Non-pigmented ciliary epithelial cell (primary cell): ENCODE measurements at places on chromosomes 6 and 20.

DNA sequence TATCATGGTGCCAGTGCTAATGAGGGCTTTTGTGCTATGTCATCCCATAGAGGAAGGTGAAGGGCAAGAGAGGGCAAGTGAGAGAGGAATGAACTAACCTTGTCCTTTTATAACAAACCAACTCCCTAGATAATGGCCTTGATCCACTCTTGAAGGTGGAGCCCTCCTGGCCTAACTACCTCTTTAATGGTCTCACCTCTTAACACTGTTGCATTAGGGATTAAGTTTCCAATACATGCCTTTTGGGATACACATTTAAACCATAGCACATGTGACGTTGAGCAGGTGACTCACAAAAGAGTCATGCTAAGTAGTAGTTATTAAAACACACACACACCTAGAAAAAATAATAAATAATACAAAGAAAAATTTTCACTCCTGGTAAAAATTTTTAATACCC, 36.9 kb downstream of the CCN2 start:
- no peak for DNase-seq

- no peak for DNase-seq
These were observed 364.6 kb downstream of the PREX1 start for GRCh38 chr20:48463096-48463720.

DNA sequence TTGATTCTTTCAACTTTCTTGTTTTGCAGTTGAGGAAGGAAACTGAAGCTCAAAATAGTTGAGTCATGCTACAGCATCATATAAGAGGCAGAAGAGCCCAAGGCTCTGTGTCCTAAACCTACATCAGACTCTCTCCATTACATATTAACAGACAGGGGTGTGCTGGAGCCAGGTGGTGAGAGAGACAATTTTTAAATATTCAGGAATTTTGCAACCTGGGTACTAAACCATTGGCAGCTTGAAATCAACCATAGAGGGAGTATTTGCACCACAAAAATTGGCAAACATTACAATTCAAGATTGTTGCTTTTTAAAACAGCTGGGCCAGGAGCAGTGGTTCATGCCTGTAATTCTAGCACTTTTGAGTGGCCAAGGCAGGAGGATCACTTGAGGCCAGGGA, 65.8 kb upstream of the SOX4 start:
- DNase-seq, result no peak

DNA sequence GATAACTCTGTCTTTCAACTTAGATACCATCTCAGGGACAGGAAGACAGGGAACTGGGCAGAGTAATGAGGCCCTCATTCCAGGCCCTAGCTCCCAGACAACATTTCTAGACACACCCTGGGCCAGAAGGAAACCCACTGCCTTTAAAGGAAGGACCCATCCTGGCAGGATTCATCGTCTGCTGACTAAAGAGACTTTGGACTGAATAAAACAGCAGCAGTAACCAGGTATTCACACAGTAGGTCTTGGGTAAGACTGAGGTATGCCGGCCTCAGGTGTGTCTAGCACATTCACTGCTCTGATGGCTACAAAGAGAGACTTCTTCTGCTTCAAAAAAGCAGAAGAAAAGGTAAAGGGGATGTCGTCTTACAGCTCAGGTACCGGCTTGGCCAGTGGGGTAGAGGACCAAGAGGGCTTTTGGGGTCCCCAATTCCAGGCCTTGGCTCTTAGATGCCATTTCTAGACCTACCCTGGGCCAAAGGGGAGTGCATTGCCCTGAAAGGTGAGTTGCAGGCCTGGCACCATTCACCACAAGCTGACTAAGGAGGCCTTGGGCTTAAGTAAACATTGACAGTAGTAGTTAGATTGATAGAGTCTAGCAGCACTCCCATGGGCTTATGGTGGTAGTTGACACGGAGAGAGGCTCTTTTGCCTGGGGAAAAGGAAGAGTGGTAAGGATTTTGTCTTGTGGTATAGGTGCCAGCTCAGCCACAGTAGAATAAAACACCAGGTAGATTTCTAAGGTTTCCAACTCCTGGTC, 13.4 kb downstream of the SNX14 start:
- no peak for DNase-seq

DNA sequence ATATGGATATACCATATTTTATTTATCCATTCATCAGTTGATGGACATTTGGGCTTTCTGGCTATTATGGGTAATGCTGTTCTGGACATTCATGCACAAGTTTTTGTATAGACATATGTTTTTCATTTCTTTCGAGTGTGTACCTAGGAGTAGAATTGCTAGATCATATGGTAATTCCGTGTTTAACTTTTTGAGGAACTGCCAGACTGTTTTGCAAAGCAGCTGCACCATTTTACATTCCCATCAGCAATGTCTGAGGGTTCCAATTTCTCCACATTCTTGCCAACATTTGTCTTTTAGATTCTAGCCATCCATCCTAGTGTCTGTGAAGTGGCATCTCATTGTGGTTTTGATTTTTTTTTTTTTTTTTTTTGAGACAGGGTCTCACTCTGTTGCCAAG, 20.8 kb downstream of the SRC start:
- DNase-seq, result no peak

DNA sequence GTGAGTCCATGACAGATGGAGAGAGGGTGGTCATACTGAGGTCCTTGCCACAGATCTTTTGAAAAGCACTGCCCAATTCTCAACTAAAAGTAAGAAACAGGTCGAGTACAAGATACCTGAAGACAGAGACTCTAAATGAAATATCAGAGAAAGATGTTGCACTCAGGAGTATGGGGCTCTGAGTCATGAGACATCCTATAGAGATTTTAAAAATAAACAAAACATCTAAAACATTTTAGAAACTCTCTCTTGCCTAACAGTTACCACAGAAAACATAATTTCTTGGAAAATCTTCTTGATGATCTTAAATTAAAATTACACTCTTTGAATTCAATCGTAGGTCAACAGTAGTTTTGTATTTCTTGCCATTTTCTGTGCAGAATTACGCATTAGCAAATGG, 348.9 kb upstream of the MARCKS start:
- no peak for DNase-seq

DNA sequence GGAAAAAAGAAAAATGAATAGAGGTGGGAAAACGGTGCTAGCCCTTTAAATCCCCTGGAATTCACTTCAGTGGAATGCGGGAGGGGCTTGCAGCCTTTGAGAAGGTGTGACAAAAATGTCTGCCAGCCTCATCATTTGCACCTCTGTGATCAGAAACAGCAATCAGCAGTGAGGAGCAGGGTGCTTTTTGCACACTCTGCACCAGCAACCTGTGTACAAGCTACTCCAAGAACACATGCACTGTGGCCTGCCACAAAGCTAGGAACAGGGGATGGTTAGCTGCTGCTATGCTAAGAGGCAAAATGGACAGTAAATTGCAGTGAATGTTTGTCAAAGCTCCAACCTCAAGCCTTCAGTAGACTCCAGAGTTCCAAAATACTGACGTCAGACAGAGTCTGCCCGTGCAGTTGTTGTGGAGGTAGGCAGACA, 29.7 kb downstream of the GINS1 start:
- no peak for DNase-seq
